Occipital lobe (tissue), 3 donors: ENCODE measurements at places on chromosomes 3 and 15. TPM values are rescaled to one million over a fixed set of nuclear protein-coding genes. Genes with fewer than 3 reads are reported as not detected.

PATL2 gene
- total RNA-seq = 0.78 TPM

SLC51A gene
- not detected for total RNA-seq

DALRD3 gene
- 47.4 TPM for total RNA-seq

SAXO2 gene
- 4.1 TPM for total RNA-seq

KBTBD12 gene
- total RNA-seq = 3.4 TPM

C2CD4A gene
- total RNA-seq = 0.16 TPM

SLC2A2 gene
- total RNA-seq = not detected

UNC13C gene
- total RNA-seq = 47.6 TPM

FLNB gene
- 27.6 TPM for total RNA-seq

SNRPN gene
- 175 TPM for total RNA-seq

CD200R1 gene
- total RNA-seq = 0.62 TPM

STAC gene
- 12.8 TPM for total RNA-seq

TRIM42 gene
- total RNA-seq = not detected

ADAMTS7 gene
- 5.9 TPM for total RNA-seq

IMPG2 gene
- total RNA-seq = 3.0 TPM

DENND6A gene
- total RNA-seq = 55.7 TPM

THRB gene
- total RNA-seq = 44.5 TPM

CADM2 gene
- total RNA-seq = 96.5 TPM

OR5K2 gene
- not detected for total RNA-seq

CCR3 gene
- not detected for total RNA-seq

DNAJA4 gene
- total RNA-seq = 30.4 TPM

SCG5 gene
- 124 TPM for total RNA-seq

ISLR gene
- 8.9 TPM for total RNA-seq

SETD2 gene
- total RNA-seq = 78.8 TPM

PLCB2 gene
- total RNA-seq = 3.3 TPM

PAQR5 gene
- 1.1 TPM for total RNA-seq

HEG1 gene
- 6.6 TPM for total RNA-seq

TIGIT gene
- total RNA-seq = not detected

RCCD1 gene
- total RNA-seq = 17.9 TPM

GOLGA8M gene
- not detected for total RNA-seq

RAD51 gene
- 0.47 TPM for total RNA-seq

CASR gene
- total RNA-seq = not detected

SV2B gene
- total RNA-seq = 33.5 TPM

PCCB gene
- 39.5 TPM for total RNA-seq

P2RY13 gene
- 3.6 TPM for total RNA-seq

DUOXA1 gene
- total RNA-seq = 0.31 TPM

SLC12A8 gene
- total RNA-seq = 2.7 TPM

EXD1 gene
- total RNA-seq = 0.78 TPM

SLC28A1 gene
- total RNA-seq = not detected

NR2E3 gene
- total RNA-seq = 0.16 TPM

ZMYND10 gene
- total RNA-seq = 2.5 TPM

FBXW12 gene
- total RNA-seq = 2.5 TPM

PARP16 gene
- 7.3 TPM for total RNA-seq

RBPMS2 gene
- not detected for total RNA-seq

VILL gene
- 13.6 TPM for total RNA-seq

DOCK3 gene
- 42.6 TPM for total RNA-seq

CEMIP gene
- 4.4 TPM for total RNA-seq

ALS2CL gene
- total RNA-seq = 3.9 TPM

PIAS1 gene
- total RNA-seq = 24.0 TPM

FRMD5 gene
- total RNA-seq = 29.2 TPM

THAP10 gene
- total RNA-seq = 4.4 TPM

CPLX3 gene
- 1.6 TPM for total RNA-seq

TTLL13 gene
- total RNA-seq = 0.31 TPM

AGTR1 gene
- 2.0 TPM for total RNA-seq

ITPKA gene
- 0.31 TPM for total RNA-seq

FAM107A gene
- 24.8 TPM for total RNA-seq

ATP13A5 gene
- total RNA-seq = under 0.01 TPM

CCDC39 gene
- total RNA-seq = 0.62 TPM
